NCI-H1417 (cell line): ENCODE measurements at places on chromosomes 6 and 20.

DNA sequence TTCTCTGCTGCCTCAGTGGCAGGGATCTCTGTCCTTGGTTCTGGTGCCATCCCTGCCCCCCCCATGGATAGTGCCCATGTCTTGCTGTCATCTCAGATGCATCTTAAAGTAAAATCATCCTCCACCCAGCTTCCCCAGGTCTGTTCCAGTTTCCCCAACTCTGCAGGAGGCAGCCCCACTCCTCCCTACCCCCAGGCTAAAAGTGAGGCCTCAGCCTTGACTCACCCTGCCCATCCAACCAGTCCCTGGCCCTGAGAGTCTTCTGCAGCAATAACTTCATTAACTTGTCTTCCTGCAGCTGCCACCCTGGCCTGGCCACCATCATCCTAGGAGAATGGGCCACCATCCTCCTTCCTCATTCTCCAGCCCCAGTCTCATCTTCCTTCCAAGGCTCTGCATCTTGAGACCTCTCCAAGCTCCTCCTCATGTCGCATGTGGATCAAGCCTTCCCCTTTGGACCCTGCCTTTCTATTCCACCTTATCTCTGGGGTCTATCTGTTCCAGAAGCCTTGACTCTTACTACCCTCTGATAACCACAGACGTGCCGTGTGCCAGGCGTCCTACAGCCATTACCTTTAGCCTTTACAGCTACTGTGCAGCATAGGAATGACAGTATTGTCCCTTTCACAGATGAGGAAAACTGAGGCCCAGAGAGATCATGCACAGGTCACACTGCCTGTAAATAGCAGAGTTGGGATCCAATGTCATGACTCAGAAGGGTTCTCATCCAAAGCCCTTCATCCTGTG, 2.0 kb upstream of the PNPLA1 start:
- DNase-seq: no peak

- no peak for DNase-seq
These were observed 244.2 kb downstream of the CBLN4 start for GRCh38 chr20:55761100-55761499.

DNA sequence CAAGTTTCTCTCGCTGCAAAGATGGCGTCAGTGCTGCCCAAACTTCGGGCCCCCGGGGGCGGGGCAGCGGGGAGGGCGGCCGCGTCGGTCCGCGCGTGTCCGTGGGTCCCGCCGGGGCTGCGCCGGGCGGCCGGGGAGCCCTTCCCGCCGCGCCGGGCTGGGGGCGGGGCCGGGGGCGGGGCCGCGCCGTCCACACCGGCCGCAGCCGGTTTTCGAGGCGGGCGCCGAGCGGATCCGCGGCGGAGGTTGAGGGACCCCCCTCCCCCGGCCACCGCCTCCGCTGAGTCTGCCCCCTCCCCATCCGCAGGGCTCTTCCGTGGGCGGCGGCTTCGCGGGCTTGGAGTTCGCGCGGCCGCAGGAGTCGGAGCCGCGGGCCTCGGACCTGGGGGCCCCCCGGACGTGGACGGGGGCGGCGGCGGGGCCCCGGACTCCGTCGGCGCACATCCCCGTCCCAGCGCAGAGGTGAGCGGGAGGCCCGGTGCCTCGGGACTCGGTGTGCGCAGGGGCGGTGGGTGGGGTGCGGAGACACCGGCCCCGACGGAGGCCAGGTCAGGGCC, 572 bp downstream of the SLC2A4RG start:
- peak; percentile 52 for DNase-seq

DNA sequence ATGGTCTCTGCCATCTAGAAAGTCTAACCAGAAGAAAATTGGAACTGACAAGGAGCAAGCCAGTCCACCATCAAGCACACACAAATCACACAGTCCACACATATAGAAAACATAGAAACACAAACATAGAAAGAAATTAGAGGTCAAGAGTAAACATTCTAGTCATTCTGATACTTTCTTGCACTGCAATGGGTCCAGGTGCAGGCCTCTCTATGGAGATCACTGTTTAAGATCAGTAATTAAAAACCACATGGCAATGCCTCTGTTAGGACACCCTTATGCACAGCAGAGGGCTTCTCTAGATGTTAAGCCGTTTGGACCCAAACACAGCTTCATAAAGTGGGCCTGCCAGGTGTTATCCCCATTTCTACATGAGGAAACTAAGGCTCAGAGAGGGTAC, 42.8 kb upstream of the SLC22A23 start:
- DNase-seq: no peak

- DNase-seq: peak; percentile 19
These were observed 1076.4 kb downstream of the HACE1 start for GRCh38 chr6:103783329-103783728.

DNA sequence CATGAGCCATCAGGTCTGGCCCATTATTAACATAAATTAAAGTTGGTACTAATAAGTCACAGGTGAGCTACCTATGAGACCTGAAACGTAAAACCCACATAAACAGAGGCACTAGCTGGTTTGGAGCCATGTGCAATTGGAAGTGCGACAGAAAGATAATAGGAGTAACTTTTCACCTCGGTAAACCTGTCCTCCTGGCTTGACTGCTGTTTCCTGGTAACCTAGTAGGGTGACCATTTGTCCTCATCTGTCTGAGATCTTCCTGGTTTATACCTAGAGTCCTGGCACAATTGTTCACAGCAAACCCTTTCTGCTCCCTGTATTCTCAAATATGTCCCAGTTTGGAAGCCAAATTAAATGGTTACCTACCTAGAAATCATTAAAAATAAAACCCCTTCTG, 7.4 kb downstream of the TBC1D20 start:
- no peak for DNase-seq

DNA sequence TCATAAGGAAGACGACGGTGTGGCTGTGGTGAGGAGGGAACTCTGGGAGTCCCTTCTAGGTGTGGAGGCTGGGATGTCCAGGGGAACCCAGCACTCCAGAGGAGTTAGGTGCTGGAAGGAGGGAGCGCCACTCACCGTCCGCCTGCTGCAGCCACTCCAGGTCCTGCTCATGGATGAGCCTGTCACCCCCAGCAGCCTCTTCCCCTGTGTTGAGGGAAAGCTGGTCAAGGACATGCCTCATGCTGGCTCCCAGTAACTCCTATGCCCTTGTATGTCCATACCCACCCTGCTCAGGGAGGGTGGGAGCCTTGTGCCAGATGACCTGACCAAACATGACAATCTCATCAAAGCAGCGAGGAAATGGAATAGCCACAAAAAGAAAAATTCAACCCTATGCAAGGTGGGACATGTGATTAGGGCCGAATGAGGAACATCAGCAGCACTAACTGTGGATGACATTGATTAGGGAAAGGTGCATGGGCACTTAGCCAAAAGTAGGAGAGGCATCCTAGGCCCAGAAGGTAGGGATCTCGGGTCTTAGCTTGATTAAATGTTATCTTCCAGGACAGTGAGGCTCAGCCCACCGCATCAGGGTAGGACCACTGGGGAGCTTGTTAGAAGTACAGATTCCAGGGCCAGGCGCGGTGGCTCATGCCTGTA, 3.0 kb downstream of the DNPH1 start:
- DNase-seq: no peak

GRCh38 chr20:25207960-25208534, 12.5 kb downstream of the ENTPD6 start:
- no peak for DNase-seq

DNA sequence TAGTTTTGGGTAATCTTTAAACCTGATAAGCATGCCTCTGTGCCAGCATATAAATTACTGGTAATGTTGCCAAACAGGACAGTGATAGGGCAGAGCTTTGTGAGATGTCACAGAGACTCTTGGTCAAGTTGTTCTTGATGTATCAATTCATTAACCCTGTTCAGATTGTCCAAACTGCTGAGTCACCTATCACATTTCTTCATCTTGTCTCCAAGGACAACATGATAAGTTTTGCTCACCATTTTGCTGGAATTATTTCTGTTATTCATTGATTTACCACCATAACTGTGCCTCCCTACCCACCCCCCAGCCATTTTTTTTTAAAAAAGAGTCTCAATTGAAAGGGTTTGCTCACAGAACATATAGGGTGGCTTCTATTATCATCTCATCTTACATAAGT, 19.5 kb upstream of the GMNN start:
- no peak for DNase-seq
